ENCODE measurements at places on chromosomes 6 and 20.
A peak's percentile ranks its signal among the peaks of the same experiment; 100 is the strongest.

- DNase-seq = peak; percentile 86
Observed at GRCh38 chr6:138692058-138692977, 81.3 kb upstream of the CCDC28A start.

DNA sequence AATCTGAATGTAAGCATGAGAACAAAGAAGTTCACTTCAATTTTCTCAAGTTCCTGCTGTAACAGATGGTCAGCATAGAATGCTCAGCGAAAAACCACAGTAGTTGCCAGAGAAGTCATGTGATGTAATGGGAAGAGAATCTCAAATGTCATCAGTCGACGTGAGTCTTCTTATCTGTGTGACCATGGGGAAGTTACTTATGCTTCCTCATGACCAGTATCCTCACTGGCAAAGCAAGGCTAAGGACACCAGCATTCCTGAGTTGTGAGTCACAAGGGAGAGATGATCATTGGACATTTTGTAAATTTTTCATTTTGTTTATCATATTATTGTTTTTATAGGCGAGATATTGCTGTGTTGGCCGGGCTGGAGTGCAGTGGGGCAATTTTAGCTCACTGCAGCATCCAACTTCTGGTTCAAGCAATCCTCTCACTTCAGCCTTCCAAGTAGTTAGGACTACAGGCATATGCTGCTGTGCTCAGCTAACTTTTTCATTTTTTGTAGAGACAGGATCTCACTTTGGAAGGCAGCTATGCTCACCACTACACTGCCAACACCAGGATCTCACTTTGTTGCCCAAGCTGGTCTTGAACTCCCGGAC, 21.9 kb downstream of the SGK1 start:
- DNase-seq = no peak

- DNase-seq = no peak
Observed at GRCh38 chr6:38593409-38593808, 46.3 kb downstream of the BTBD9 start.

GRCh38 chr6:133966654-133967329, 13.8 kb downstream of the TBPL1 start:
- DNase-seq = no peak

DNA sequence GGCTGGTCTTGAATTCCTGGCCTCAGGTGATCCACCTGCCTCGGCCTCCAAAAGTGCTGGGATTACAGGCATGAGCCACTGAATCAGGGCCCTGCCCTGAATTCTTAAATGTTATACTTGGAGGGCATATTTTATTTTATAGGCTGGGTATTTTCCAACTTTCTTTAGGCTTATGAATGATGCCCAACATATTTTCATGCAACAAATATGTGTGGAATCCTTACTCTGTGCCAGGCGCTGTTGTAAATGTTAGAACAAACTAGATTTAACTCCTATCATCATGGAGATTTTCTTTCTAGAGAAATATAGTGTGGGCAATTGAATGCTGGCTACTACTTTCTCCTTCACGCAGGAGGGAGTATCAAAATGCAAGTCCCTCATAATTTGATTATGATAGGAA, 71.2 kb downstream of the SAMD5 start:
- no peak for DNase-seq

DNA sequence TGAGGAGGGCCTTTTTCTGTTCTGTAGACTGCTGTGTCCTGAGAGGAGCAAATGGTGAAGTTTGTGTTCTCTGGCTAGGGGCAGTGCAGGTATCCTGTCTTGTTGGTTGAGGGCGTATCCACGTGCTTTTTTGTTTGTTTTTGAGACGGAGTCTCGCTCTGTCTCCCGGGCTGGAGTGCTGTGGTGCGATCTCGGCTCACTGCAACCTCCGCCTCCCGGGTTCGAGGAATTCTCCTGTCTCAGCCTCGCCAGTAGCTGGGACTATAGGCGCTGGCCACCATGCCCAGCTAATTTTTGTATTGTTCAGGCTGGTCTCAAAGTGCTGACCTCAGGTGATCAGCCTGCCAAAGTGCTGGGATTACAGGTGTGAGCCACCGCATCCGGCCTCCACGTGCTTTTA, 10.8 kb upstream of the PXDC1 start:
- DNase-seq = no peak

GRCh38 chr6:75933387-75933975, 139.0 kb downstream of the IMPG1 start:
- DNase-seq = no peak

DNA sequence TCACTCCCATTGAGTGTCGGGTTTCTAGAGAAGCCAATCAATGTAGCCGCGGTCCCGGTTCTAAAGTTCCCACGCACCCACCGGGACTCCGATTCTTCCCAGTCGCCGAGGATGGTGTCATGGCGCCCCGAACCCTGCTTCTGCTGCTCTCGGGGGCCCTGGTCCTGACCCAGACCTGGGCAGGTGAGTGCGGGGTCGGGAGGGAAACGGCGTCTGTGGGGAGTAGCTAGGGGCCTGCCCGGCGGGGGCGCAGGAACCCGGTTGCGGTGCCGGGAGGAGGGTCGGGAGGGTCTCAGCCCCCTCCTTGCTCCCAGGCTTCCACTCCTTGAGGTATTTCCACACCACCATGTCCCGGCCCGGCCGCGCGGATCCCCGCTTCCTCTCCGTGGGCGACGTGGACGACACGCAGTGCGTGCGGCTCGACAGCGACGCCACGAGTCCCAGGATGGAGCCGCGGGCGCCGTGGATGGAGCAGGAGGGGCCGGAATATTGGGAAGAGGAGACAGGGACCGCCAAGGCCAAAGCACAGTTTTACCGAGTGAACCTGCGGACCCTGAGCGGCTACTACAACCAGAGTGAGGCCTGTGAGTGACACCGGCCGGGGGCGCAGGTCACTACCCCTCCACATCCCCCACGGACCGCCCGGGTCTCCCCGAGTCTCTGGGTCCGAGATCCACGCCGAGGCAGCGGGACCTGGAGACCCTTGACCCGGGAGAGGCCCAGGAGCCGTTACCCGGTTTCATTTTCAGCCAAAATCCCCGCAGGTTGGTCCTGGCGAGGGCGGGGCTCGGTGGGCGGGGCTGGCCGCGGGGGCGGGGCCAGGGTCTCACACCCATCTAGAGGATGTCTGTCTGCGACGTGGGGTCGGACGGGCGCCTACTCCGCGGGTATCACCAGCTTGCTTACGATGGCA, 35.2 kb upstream of the HLA-G start:
- peak; percentile 49 for DNase-seq

- peak; percentile 25 for DNase-seq
Observed at GRCh38 chr6:130980310-130981032, 82.6 kb downstream of the EPB41L2 start.

GRCh38 chr20:5189917-5190316, 63.1 kb downstream of the CDS2 start:
- no peak for DNase-seq

DNA sequence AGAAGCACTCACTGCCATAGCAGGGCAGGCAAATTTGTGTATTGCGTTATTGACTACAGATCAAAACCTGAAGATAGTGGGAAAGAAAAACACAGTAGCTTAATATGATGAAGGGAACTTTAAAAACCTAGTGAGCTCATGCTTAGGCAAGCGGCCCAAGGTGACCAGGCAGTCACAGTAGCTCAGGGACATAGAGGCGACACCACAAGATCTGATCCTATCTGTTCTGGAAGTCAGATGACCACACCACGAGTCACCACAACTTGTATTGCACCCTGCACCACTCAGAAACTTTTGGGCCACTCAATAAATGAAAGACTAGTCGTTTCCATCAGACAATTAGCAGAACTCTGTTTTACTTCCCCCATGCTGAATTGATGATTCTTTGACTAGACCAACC, 4.9 kb downstream of the CLIC5 start:
- no peak for DNase-seq

DNA sequence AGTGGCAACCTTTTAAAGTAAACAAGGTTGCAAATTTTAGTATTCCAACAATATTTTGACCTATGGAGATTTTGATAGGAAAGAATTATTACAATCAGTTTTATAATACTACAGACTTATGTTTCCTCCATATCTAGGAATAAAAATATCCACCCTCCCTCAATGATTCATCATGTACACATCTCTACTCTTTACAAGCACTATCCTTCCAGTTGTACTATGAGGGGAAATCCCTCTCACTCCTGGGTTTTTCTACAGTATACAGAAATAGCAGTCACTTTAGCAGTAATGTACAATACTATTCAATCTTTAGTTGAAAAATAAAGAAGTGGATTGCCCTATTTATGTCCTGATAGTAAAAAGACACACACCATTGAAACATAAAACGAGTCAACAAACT, 46.3 kb upstream of the SCML4 start:
- no peak for DNase-seq

- no peak for DNase-seq
Observed at GRCh38 chr20:4875578-4876067, 125.7 kb downstream of the SLC23A2 start.

GRCh38 chr6:136066005-136066404, 184.1 kb downstream of the MTFR2 start:
- DNase-seq = no peak

DNA sequence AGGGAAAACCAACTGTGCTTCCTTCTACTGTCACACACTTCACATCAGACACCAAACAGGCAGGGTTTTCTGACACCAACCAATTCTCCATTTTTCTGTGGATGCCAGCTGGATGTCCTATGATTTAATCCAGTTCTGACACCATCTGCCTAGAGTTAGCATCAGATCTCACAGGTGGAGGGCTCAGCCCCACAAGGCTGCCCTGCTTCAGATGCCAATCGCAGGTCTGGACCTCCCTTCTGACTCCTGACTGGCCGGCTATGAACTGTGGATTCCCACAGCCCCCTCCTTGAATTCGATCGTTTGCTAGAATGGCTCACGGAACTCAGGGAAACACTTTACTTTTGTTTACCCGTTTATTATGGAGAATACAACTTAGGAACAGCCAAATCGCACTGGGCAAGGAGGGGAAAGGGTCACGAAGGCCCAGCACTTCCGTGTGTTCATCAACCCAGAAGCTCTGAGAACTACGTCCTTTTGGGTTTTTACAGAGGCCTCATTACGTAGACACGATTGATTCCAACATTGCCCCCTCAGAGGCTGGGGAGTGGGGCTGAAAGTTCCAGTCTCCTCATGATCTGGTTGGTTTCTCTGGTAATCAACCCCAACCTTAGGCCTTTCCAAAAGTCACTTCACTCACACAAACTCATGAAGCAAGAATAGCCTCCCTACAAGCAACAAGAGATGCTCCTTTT, 25.4 kb upstream of the MAS1 start:
- no peak for DNase-seq

GRCh38 chr6:127073222-127073621, 45.2 kb upstream of the RSPO3 start:
- no peak for DNase-seq

GRCh38 chr20:42125426-42125825, 507.2 kb upstream of the CHD6 start:
- no peak for DNase-seq

DNA sequence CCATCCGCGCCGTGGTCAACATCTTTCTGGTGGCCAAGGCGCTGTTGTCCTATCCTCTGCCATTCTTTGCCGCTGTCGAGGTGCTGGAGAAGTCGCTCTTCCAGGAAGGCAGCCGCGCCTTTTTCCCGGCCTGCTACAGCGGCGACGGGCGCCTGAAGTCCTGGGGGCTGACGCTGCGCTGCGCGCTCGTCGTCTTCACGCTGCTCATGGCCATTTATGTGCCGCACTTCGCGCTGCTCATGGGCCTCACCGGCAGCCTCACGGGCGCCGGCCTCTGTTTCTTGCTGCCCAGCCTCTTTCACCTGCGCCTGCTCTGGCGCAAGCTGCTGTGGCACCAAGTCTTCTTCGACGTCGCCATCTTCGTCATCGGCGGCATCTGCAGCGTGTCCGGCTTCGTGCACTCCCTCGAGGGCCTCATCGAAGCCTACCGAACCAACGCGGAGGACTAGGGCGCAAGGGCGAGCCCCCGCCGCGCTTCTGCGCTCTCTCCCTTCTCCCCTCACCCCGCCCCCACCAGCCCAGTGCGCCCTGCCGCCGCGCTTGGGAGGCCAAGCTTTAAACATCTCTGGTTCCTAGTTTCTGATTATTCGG, 4.0 kb downstream of the SLC32A1 start:
- DNase-seq = peak; percentile 13

GRCh38 chr20:34175879-34176278, 63.8 kb upstream of the EIF2S2 start:
- no peak for DNase-seq

DNA sequence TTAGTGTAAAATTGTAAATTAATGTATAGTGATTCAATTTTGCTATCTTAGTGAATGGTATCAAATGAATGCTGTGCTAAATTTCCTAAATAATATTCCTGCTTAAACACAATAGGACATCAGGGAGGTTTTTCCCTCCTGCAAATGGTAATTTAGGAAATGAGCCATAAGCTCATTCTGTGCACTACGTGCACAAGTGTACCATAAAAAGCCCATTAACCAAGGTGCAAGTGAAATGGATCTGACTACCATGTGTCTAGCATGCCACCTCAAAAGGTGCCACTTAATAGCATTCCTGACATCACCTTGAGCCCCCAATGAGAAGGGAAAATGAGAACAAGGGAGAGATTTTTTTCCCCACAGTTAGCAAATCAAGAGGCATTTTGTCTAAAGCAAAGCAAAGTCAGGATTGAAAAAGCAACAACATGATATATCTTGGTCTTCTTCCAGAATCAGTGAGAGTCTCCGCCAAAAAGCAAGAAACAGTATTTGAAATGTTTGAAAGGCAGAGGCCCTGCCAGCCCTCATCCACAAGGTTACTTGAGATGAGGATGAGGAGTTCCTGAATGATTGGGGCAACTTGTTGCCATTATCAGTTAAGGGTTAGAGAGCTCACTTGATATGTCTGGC, 334.2 kb upstream of the RSPO3 start:
- DNase-seq = no peak

Data from endothelial cell (in vitro differentiated cells).